ENCODE measurements at places on chromosomes 12 and 14.
A peak's percentile ranks its signal among the peaks of the same experiment; 100 is the strongest.

DNA sequence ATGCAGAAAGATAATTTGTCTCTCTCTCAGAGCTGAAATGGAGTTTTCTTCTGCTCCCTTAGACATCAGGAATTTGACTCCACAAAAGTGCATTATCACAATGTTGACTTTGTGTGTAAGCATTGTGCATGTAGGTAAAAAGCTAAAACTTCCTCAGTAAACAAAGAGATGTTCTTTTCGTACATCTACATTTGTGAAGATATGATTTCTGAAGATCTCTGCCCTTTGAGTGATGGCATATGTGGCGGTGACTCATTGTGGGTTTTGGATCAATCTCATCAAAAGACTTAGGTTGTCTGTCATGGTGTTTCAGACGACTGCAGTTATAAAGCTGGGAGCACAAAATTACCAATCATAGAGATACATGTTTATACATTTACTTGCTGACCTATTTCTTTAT lies 411.4 kb upstream of the LMO3 start:
- DNase-seq = no peak

DNA sequence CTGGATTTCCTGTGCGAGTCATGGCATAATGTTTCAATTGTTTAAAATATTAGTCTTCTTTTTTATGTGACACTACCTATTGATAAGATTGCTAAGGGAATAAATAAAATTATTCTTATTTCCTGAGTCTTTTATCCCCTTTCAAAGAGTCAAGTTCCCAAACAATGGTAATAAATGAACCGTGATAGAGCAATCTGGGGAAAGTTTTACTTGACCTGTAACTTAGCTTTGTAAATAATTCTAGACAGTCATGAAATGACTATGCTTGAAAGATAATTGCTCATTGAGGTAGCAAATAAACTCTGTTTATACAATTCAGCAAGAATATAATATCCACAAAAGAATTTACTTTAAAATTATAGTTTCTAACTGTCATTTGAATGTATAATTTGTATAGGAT lies 82.1 kb downstream of the TSPAN8 start:
- DNase-seq = no peak

- DNase-seq = no peak
Observed at GRCh38 chr12:76591476-76591875, 31.9 kb upstream of the OSBPL8 start.

DNA sequence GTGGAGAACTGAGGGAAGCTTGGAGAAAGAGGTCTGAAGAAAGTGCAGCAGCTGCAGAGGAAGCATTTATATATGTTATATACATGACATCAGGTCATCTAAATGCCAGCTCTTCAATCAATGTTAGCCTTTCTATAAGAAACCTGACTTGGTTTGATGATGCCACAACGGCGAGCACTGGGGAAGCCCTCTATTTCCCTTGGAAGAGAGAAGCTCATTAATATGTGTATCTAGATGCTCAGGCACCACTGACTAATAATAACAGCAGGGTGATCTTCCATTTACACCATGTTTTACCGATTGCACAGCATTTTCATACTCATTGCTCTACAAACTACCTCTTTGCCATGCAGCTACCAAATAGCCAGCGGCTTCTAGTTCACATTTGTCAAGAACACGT lies 811 bp downstream of the ACYP1 start:
- no peak for DNase-seq

GRCh38 chr14:91897106-91897701 lies 29.9 kb upstream of the TC2N start:
- no peak for DNase-seq

DNA sequence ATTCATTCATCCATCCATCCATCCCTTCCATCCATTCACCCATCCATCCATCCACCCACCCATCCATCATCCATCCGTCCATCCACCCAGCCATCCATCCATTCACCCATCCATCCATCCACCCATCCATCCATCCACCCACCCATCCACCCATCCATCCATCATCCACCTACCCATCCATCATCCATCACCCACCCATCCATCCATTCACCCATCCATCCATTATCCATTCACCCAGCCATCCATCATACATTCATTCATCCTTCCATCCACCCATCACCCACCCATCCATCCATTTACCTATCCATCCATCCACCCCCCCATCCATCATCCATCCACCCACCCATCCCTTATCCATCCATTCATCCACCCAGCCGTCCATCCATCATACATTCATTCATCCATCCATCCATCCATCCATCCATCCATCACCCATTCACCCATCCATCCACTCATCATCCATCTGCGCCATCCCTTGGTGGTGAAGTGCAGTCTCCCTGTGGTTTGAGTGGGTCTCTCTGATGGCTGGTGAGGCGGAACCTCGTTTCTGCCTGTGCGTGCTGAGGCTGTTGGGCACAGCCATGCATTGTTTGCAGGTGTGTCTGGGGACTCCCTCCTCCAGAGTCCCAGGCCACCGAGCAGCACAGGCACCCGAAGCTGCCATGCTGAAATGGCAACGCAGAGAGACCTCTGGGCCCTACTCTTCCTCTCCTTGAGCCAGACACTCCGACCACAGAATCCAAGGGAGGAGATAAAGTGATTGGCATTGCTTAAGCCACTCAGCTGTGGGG lies 22.7 kb downstream of the NOC4L start:
- no peak for DNase-seq

DNA sequence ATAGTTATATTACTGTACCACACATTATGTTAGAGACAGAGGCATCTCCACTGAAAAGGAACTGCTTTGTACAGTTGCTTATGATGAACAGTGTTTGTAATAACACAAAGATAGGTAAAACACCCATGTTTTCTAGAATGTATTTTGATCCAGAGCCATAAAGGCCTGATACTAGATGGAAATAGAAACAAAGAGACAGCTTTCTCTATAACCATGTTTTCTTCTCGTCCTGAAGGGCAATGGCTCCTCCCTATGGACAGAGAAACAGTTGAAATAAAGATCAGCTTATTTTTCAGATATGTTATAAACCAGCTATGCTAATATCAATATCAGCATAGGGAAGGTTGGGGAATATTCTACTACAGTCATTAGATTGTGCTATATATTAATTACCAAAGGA lies 109.2 kb downstream of the ATXN7L3B start:
- no peak for DNase-seq

- DNase-seq = no peak
Observed at GRCh38 chr12:19402211-19402610, 37.1 kb upstream of the AEBP2 start.

DNA sequence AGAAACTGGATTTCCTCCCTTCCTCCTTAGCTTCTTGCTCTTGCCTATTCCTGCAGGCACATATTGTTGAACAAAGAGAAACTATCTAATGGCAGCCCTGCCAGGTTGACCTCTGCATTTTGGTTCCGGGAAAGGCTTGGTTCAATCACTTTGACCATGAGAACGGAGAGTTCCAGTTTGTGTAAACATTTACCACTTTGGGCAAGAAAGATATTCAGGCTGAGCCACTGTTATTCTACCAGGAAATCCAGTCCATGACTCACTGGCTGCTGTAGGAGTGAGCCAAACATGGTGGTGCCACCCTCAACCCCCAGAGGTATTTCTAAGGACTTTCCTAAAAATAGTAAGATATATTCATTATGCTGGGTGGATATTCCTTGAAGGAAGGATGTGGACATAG lies 242.2 kb upstream of the OR4E1 start:
- peak; percentile 28 for DNase-seq

DNA sequence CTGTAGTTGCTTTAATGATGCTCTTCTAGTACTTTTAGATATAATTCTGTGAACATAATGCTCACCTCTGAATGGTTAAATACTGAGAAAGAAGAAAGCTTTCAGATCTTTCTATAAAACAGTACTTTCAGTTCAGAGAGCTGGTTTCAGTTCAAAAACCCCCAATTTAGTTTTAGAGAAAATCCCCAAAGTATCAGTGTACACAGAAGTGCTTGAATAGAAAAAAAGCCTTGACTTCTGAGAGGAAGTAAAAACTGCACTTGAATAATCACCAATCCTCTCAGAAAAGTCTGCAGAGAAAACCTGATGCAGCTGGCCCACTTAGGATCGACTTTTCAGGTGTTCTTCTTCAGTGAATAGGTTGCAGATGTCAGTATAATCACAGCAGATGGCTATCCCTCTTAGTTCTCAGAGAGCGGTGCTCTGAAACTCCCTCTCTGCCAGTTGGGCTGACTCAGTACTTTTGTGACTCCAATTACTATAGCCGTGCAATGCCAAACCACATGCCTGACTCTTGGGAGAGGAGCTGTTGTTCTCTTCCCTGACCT lies 616.3 kb downstream of the LRFN5 start:
- DNase-seq = no peak

DNA sequence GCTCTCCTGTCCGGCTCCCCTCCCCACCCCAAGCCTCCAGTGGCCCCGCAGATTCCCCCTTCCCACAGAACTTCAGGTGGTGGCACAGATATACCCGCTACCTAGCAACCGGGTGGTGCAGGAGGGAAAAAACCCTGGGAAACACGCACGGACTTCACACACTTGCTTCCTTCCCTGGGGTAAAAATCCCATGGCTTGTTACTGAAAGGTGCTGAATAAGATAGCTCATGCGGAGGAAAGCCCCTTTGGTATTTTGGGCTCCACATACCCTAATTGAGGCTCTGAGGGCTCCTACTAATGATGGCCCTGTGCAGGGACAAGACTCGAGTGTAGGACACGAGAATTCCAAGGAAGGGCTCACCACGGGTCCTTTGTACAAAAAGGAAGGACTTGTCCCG lies 869 bp upstream of the RIMBP2 start:
- no peak for DNase-seq

DNA sequence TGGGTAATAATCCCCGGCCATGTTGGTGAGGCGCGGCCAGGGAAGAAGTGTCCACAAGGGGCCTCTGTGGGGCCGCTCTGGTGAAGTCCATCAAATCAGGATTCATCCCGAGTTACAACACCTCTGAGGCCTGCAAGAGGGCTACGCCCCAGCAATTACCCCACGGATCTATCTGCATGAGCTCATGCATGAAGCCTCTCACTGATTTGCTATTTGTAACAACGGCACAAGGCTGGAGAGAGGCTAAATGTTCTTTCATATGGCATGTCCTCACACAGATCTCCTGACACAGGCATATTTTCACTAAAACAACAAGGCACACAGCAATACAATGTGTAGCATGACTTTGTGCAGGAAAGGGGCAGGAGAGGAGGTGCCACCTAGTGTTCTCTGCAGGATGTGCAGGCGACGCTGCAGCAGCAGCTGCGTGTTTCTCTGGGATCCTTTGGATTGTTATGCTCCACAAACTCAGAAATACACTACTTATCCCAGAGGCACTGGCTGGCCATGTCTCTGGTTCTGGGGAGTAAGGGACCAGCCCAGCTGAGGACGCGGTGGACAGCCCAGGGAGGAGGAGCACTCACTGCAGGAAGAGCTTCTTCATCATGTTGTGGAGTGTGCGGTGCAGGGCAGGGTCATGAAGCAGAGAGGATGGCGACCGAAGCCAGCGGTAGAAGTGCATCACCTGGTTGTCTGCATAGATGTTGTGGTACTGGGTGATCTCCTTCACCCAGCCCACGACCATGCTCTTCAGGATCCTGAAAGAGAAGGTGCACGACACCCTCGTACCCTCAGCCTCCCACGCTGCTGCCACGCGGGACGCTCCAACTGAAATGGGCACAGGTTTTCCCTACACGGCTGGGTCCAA lies 20.2 kb downstream of the P2RX2 start:
- DNase-seq = no peak

- DNase-seq = no peak
Observed at GRCh38 chr14:45083617-45083975, 320 bp upstream of the PRPF39 start.

- no peak for DNase-seq
Observed at GRCh38 chr12:114661245-114661644, 22.7 kb downstream of the TBX3 start.

- no peak for DNase-seq
Observed at GRCh38 chr12:107668320-107669098, 17.1 kb upstream of the PWP1 start.

- DNase-seq = no peak
Observed at GRCh38 chr12:70321191-70321590, 44.9 kb upstream of the KCNMB4 start.

DNA sequence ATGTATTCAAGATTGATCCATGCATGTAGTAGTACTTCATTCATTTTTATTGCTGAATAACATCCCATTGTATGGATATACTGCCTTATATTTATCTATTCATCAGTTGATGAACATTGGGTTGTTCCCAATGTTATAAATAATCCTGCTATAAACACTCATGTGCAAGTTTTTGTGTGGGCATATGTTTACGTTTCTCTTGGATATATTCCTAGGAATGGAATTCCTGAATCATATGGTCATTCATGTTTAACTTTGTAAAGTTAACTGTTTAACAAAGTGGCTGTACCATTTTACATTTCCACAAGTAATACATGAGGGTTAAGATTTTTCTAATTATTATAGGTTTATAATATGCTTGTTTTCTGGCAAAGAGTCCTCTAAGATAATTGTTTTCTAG lies 1568.2 kb upstream of the SEL1L start:
- no peak for DNase-seq

DNA sequence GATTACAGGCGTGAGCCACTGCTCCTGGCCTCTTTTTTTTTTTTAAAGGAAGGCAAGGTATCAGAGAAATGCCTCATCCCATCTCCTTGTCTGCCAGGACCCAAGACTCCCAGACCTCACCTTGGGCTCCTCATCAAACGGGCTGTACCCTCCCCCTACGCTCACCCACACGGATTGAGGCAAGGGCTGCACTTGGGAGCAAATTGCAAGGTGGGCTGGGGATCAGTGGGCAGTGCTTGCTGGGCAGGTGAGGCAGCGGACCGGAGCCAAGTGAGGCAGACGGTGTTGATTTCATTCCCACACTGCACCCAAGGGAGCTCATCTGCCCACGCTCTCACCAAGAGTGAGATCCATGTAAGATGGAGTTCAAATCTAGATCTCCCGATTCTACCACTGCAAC lies 41.0 kb upstream of the DICER1 start:
- DNase-seq = no peak

DNA sequence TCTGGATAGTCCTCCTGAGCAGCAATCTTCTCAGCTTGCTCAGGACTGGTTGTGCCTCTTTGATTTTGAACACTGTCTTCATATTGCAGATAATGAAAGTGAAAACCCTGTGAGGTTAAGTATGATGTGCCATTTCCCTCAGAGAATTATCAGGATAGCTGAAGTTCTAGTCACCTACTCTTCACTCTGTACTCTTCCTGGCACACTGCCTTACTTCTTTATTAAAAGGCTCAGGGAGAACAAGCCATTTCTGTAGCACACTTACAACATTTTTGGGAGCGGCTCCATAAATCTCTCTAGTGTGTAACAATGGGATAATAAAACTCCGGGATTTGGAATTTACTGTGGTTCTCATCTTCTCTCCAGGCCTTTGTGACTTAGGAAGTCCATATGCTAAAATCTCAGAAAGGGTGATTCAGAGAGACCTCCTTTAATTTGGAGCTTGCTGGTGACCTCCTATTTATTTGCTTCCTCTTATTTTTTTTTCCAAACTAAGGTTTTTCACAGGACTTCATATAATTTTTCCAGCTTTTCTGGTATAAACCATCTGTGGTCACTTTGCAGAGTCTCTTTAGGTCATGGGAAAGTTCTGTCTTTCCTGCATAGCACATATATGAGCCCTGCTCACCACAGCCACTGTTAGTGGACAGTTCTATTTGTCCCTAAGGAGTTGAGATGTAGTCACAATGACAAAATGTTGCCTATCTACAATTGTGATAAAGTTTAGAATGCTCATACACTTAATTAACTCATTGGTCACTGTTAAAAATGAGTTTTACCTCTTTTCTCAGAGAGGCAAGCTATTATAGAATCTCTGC lies 53.5 kb upstream of the LDHB start:
- DNase-seq = no peak

GRCh38 chr14:74508844-74509428 lies 15.4 kb downstream of the ISCA2 start:
- no peak for DNase-seq
